ENCODE measurements at places on chromosomes 1 and 21.
A peak's percentile ranks its signal among the peaks of the same experiment; 100 is the strongest.

DNA sequence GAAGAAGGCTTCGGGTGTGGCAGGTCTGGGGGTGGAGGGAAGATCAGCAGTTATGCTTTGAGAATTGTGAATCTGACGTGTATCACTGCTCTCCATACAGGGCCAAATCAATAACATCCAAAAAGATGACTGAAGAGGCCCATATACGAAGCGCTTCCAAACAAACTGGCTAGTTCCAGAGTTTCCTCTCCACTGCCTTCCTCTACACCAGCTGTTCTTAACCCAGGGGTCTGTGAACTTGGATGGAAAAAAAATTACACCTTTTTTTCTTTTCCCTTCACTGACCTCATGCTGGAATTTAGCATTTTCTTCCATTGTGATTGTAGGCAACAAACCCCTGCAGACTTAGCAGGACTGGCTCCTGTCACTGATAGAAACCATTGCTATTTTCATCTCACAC lies 77.1 kb upstream of the NBL1 start:
- no peak for DNase-seq

DNA sequence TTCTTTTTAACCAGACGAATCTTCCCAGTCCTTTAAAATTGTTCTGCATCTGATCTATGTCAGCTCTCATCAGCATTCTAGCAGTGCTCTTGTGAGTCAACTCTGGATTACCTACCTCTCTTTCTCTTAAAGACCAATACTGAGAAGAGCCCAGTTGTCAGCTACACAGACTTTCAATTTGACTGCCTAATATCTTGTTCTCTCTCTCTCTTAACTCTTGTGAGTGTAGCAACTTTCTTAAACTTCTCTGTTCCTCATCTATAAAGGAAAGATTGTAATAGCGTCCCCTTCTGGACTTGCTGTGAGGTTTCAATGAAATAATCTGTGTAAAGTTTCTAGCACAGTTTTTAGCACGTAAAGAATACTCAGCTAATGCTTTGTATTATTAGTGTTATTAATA lies 499.3 kb upstream of the ADAMTS5 start:
- no peak for DNase-seq

GRCh38 chr1:207752456-207752998 lies 673 bp downstream of the CD46 start:
- DNase-seq: peak; percentile 51

GRCh38 chr1:36150296-36151133 lies 1.2 kb upstream of the TRAPPC3 start:
- peak; percentile 85 for DNase-seq

DNA sequence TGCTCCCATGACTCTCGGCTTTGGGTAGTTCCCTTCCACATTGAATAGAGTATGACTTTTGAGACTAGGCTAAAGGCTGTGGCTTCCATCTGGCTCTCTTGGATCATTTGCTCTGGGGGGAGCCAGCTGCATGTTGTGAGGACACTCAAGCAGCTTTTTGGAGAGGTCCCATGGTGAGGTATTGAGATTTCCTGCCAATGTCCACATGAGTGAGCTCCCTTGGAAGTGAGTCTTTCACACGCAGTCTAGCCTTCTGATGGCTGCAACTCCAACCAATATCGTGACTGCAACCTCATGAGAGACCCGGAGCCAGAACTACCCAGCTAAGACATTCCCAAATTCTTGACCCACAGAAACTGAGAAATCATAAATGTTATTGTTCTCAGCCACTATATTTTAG lies 127.7 kb upstream of the KAZN start:
- no peak for DNase-seq

DNA sequence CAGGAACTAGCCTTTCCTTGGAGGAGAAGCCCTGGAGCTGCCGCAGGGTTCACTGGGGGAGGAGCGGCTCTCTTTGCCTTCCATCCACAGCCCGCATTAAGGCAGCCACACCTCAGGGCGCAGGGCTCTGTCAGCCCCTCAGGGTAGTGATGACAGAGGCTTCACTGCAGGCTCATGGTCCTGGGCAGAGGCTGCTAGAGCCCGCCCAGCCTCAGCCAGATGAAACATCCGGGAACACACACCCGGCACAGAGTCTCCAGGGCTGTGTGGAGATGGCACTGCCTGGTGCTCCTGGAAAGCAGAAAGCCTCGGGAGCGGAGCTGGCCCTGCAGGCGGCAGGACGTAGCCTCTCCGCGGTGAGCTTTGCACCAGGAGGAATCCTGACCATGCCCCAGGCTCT lies 29.4 kb upstream of the PEX10 start:
- no peak for DNase-seq

- DNase-seq: no peak
Observed at GRCh38 chr1:35554266-35555211, 2.7 kb downstream of the KIAA0319L start.

GRCh38 chr1:7509598-7509997 lies 261.5 kb upstream of the VAMP3 start:
- no peak for DNase-seq

DNA sequence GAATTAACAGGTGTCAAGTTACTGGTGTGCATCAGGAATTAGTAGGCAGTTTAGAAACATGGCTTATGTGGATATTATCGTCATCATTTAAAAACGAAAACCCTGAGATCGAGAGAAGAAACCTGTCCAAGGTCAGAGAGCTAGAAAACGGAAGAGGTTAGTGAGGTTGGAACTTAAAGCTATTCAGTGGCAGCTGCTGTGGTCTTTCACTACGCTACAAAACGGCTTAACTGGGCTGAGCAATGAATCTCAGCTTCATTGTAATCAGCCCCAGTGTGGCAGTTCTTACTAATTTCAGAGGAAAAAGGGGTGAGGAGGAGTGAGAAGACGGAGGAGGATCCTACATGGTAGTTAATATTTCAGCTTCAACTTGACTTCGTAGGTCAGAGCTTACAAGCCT lies 77.9 kb downstream of the DAB1 start:
- DNase-seq: no peak

DNA sequence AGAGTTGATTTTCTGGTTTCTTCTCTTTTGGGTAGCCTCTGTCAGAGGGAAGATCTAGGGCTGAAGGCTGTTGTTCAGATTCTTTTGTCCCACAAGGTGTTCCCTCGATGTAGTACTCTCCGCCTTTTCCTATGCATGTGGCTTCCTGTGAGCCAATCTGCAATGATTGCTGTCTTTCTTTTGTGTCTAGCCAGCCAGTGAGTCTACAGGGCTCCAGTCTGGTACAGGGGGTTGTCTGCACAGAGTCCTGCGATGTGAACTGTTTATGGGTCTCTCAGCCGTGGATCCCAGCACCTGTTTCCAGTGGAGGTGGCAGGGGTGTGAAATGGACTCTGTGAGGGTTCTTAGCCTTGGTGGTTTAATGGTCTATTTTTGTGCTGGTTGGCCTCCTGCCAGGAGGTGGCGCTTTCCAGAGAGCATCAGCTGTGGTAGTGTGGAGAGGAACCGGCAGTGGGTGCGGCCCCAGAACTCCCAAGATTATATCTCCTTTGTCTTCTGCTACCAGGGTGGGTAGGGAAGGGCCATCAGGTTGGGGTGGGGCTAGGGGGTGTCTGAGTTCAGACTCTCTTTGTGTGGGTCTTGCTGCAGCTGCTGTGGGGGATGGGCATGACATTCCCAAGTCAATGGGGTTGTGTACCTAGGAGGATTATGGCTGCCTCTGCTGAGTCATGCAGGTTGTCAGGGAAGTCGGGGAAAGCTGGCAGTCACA lies 81.3 kb upstream of the C21orf91 start:
- no peak for DNase-seq

DNA sequence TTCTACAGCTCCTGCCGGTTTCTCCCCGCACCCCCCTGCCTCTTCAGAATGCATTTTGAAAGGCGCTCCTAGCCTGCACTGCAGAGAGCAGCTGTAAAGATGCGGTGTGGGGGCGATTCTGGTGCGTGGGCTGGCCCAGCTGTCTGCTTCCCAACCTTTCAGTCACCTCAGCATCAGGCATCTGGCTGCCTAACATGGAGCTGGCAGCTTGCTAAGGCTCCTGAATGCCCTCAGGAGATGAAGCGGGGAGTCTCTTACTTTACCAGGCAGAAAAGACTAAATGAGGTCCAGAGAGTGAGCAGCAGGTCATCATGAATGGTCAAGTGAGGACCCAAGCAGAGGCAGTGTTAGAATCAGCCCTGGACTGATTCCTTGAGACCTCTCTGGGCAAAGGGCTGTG lies 8.7 kb downstream of the IER5 start:
- DNase-seq: peak; percentile 57

GRCh38 chr1:205028390-205028789 lies 14.6 kb upstream of the CNTN2 start:
- no peak for DNase-seq

All from right forelimb (tissue), 1 donor.